ENCODE measurements at places on chromosomes 1 and 21.

DNA sequence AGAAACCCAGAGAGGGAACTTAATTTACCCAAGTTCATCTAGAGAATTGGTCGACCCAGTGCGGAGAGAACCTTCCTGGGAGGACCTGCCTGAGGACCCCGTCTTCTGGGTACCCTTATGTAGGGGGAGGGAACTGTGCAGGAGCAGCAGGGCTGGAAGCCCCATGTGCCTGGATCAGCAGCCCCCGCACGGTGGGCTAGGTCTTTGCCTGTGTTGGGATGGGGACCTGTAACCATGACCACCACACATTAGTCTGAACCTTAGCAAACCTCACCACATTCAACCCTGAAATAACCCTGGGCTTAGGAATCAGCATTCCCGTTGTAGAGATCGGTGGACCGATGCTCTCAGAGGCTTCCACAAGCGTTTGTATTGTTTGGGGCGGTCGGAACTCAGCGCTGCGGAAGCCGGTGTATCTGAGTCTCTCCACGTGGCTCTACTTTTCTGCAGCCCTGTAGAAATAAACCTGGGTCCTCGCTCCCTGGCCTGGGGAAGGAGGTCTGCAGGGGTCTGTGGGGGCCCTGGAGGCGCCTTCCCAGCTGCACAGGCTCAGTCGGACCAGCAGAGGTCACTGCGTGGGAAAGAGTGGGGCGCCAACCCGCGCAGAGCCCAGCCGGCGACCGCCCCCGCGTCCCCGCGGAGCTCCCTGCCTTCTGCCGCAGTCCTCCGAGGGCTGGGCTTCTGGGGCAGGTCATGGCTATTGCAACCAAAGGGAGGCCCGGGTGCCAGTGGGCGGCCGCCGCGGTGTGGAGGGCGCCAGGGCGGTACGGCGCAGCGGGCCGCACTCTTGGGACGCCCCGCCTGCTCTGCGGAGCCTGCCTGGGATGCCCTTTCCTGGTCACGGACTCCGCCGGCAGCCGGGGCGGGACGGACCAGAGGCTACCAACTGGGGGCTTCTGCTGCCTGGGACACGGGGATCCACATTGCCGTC lies 36.2 kb upstream of the KCNA10 start:
- no peak for DNase-seq

GRCh38 chr1:219772265-219773036 lies 155.9 kb downstream of the SLC30A10 start:
- no peak for DNase-seq

DNA sequence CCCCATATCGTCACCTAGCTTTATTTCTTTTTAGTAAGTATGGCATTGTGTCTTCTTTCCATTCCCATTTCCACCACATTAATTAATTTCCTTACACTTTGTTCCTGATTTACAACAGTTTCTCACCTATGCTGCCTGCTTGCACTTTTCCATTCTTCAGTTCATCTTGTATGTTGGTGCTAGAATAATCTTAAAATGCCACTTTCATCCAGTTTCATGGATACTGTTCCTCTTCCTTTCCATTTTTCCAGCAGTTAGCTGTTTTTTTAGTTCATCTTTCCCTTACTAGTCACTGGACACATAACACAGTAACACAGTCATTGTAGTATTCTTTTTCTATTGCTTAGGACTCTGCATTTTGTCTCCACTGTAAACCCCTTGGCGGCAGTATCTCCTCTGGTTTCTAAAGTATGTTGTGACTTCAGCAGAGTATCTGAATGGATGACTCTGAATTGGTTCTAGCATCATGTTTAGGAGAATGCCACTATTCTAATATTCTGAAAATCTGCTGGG lies 2.1 kb downstream of the CDC7 start:
- DNase-seq = no peak

- DNase-seq = no peak
Measured at GRCh38 chr1:32741059-32741412, 38.5 kb upstream of the SYNC start.

DNA sequence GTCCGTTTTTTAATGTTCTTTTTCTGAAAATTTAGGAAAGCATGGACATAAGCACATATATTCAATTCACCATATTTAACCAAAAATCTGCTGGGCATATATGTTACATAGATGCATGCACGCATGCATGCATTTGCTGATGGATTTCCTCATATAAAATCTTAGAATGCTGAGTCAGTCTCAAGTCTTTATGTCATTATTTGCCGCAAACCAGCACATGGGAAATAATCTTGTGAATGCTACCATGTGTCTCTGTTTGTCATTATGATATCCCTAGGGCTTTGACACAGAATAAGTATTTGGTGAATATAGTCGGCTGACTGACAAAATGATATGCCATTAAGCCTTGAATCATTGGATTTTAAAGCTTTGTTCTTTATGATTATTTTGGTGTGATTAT lies 776.5 kb downstream of the KCNT2 start:
- no peak for DNase-seq

DNA sequence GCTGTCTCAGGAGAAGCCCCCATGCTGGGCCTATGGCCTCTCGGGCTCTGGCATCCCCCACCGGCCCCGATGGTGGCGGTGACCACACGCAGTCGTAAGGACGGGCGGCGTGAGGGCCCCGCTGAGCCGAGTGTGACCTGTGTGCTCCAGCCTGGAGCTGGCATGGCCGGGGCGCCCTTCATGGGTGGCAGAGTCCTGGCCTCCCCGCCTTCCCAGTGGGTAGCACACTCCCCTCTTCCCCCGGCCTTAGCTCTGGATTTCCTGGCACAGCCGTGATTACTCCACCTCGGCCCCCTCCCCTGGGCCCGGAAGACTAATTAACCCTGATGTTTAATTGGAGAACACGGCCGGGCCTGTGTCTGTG lies 44.6 kb downstream of the SLX9 start:
- no peak for DNase-seq

GRCh38 chr21:36852864-36853263 lies 113.6 kb downstream of the HLCS start:
- DNase-seq = no peak

- no peak for DNase-seq
Measured at GRCh38 chr1:201026234-201026633, 2.7 kb upstream of the KIF21B start.

- no peak for DNase-seq
Measured at GRCh38 chr1:150530491-150531159, 15.1 kb downstream of the FALEC start.

DNA sequence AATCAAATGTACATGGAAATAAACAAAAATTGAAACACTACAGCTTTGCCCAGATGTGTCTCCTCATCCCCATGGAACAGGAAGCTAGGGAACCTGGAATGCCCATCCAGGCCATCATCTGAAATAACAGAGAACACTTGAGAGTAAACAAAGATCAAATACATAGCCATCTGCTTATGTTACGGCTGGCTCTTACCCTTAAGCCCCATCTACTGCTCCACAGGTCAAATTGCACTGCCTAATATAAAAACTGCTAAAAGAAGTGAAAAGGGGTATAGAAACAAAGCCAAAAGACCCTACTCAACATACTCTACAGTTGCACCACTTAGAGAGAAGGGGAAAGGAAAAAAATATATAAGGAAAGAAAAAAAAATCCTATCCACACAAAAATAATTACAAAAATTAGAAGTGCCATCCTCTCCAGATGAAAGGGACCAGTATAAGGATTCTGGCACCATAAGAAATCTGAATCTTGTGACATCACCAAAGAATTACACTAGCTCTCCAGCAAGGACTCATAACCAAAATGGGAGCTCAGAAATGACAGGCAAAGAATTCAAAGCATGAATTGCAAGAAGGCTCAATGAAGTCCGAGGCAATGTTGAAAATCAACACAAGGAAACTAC lies 26.9 kb downstream of the OR6Y1 start:
- no peak for DNase-seq

- DNase-seq = no peak
Measured at GRCh38 chr1:156742017-156742416, 1.1 kb upstream of the MRPL24 start.

DNA sequence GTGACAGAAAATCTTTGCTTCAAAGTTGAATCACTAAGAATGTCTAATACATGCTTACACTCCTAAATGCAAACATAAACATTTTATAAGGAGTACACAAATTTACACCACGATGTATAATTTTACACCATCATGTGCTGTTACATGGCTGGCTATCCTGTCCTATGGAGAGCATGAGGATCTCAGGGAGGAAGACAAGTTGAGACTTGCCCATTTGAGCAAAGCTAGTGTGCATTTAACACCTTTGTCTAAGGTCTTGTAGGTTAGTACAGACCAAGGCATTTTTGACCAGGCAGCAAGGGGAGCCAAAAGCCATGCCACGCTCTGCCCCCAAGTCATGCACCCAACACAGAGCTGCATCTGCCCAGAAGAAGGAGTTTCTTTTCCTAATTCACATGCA lies 14.5 kb upstream of the COG2 start:
- DNase-seq = no peak

DNA sequence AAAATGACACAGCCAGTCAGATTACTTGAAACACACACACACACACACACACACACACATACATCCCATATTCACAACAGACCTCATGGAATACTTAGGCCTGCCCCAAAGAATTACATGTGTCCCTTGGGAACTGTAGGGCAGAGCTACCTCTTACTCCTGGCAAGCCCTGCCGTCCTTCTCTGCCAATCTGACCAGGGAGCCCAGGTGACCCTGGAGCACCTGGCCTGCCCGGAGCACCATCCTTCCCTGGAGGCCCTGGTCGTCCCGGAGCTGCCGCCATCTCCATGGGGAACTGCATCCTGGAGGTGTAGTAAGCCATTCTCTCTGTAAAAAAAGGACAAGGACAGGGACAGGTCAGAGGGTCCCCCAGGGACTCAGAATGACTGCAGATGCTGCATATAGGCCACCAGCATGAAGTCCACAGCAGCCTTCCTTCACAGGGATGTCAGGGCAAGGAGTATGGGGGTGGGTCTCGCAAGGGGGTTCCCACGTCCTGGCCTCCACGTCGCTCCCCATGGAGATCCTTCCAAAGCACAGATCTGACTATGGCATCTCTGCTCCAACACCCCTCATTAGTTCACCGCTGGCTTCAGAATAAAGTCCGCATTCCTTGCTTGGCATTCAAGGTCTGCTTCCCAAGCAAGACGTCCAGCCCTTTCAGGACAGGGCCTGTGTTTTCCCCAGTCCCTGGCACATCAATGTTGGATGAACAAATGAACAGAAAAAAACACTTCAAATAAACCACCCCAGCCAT lies 9.2 kb upstream of the PEF1 start:
- DNase-seq = no peak

- no peak for DNase-seq
Measured at GRCh38 chr1:1424707-1425106, 3.6 kb upstream of the ANKRD65 start.

- DNase-seq = no peak
Measured at GRCh38 chr1:225857256-225857655, 24.9 kb downstream of the TMEM63A start.

DNA sequence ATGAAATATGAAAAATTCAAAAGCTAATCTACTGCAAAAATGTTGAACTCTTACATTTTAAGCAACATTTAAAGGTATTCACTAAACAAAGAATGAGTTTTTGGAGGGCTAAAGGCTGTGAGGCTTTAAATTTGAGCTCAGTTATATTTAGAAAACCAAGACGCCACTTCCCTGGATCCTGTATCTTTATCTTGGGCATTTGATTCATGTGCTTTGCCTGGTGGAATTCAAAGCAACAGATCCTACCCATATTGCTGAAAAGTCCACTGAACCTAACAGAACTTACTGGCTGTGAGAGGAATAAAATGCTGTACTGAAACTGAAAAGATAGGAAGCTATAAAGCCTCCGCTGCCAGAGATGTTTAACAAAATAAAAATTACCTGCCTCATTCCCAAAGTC lies 14.3 kb downstream of the FOXJ3 start:
- no peak for DNase-seq

GRCh38 chr1:56758135-56758534 lies 61.1 kb downstream of the FYB2 start:
- DNase-seq = no peak
